ENCODE measurements at places on chromosomes 6 and 20.

GRCh38 chr6:25476126-25476525, 175.9 kb upstream of the SCGN start:
- DNase-seq, result no peak

GRCh38 chr20:9354579-9354978, 159.8 kb upstream of the LAMP5 start:
- no peak for DNase-seq

GRCh38 chr20:59673998-59674445, 69.7 kb downstream of the PHACTR3 start:
- DNase-seq, result no peak

DNA sequence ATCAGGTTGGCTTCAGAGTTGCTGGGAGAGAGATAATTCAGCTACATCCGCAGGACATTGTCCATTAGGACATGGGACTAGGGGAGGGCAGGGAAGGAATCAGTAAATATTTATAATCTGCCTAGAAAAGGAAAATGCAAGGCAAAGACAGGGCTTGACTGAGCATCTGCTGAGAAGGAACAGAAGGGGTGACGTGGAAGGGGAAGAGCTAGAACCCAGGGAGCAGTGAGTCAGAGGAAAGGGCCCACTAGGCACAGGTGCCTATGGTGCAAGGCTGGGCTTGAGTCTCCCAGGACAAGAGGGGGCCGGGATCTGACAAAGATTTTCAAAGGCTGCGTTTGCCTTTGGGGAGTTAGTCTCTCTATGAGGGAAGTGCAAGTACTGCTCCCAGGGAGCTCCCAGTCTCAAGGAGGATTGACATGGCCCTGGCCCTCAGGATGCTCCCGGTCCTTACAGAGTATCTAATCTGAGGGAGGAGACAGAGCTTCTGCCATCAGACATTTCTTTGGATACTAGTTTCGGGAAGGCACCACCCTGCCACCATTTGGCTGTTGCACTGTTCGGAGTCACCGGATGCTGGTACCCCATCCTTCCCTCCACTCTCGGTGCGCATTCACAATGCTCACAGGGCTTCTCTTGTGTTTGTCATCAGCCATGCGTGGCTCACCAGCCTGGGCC, 21.9 kb downstream of the VEGFA start:
- DNase-seq, result no peak
